ENCODE measurements at places on chromosomes 11 and 22.

- no peak for DNase-seq
Observed at GRCh38 chr11:65891219-65892136, 1.0 kb downstream of the CCDC85B start.

DNA sequence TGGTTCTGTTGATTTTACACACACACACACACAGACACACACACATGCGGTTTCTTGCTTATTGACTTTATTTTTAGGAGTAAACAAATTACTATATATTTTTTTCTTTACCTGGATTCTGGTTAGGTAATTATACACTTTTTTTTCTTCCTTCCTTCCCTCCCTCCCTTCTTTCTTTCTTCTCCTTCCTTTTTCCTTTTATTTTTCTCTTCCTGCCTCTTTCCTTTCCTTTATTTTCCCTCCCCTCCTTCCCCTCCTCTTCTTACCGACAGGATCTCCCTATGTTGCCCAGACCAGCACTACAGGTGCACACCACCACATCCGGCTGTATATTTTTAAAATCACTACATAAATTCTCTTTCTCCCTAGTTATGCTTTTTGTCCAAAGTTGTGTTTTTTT lies 3.1 kb upstream of the SPDYC start:
- DNase-seq: no peak

GRCh38 chr11:121763526-121763925 lies 310.8 kb upstream of the SORL1-AS1 start:
- no peak for DNase-seq

DNA sequence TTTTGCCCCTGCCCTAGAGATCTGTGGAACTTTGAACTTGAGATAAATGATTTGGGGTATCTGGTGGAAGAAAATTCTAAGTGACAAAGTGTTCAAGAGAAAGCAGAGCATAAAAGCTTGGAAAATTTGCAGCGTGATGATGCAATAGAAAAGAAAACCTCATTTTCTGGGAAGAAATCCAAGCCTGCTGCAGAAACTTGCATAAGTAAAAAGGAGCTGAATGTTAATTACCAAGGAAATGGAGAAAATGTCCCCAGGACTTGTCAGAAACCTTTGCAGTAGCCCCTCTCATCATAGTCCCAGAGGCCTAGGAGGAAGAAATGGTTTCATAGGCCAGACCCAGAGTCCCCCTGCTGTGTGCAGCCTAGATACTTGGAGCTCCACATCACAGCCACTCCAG lies 686.9 kb downstream of the FAM181B start:
- DNase-seq: peak; percentile 3

DNA sequence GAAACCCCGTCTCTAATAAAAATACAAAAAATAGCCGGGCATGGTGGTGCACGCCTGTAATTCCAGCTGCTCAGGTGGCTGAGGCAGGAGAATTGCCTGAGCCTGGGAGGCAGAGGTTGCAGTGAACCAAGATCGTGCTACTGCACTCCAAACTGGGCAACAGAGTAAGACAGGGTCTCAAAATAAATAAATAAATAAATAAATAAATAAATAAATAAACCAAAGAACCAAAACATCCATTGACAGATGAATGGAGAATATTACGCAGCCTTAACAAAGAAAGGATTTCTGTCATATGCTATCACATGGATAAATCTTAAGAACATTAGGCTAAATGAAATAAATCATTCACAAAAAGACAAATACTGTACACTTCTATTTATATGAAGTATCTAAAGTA lies 11.1 kb upstream of the CSTF3 start:
- DNase-seq: no peak

DNA sequence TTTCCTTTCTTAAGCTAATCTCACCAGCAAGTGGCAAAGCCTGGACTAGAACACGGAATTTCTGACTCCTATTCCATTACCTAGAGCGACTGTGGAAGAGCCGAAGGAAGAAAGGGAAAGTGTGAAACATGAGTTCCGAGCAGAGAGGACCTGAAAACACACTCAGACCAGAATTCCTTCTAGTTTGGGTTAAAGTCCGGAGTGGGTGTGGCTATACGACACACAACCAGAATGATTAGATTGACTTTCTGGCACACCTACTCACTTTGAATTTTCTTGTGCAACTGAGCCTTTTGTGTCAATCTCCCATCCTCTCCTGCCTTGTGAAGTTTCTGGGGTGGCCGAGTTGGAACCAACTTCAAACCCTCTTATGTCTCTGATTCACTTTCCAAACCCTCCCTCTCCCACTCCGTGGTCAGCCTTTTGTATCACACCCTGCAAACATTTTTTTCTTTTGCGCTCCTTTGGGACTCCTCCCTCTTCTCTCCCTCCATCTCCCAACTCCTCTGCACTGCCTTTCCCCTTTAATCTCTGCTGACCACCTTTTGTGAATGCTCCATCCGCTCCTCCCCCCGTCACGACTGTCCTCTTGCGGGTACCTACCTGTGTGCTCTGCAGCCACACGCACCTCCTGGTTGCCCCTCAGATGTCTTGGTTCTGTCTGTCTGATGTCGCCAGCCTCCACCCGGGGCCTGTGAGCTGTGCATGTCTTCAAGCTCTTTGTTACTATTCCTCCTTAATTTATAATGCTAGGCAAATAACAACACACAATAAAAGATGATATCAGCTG lies 86.3 kb upstream of the BLID start:
- no peak for DNase-seq

GRCh38 chr11:134512061-134512460 lies 100.0 kb upstream of the B3GAT1 start:
- no peak for DNase-seq

All from putamen (tissue), 1 donor.